ENCODE measurements at places on chromosomes 16 and 17.
A peak's percentile ranks its signal among the peaks of the same experiment; 100 is the strongest.

DNA sequence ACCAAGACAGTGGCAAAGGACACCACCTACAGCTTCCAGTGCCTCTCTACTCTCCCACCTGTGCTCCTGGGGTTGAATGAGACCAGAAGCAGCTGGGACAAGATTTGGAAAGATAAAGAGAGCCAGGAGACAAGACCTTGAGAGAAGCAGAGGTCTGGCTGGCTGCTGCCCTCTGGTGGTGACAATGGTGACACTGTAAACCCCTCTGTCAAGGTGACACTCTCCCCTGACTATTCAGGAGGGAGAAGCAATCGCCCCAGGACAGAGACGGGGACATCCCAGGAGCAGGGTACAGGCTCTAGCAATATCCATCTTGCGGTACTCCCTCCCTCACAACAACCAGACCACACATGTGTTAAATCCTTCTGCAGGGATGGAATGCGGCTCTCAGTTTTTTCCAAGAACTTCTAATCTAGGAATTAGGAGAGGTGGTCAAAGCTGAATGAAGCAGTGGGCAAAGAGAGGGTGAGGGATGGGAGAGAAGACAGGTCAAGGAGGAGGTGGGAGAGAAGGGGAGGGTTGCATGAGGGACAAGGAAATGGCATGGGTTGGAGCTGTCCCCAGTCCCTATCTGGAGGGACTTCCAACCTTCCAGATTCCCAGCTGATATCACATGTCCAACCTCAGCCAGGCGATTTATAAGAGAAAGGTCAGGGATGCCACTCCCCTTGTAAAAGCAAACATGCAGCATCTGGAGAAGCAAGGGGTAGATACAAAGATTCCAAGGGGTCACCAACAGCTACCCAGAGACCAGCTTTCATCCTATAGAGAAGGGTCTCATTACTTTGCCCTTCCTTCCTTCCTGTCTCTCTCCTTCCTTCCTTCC is 2.9 kb downstream of the PHOSPHO1 start:
- peak; percentile 66 for DNase-seq

- no peak for DNase-seq
These were observed 8.3 kb downstream of the PITPNM3 start for GRCh38 chr17:6548034-6548433.

- no peak for DNase-seq
These were observed 1.2 kb downstream of the THAP11 start for GRCh38 chr16:67843343-67843765.

GRCh38 chr16:69448470-69449193 is 24.2 kb downstream of the CYB5B start:
- no peak for DNase-seq

DNA sequence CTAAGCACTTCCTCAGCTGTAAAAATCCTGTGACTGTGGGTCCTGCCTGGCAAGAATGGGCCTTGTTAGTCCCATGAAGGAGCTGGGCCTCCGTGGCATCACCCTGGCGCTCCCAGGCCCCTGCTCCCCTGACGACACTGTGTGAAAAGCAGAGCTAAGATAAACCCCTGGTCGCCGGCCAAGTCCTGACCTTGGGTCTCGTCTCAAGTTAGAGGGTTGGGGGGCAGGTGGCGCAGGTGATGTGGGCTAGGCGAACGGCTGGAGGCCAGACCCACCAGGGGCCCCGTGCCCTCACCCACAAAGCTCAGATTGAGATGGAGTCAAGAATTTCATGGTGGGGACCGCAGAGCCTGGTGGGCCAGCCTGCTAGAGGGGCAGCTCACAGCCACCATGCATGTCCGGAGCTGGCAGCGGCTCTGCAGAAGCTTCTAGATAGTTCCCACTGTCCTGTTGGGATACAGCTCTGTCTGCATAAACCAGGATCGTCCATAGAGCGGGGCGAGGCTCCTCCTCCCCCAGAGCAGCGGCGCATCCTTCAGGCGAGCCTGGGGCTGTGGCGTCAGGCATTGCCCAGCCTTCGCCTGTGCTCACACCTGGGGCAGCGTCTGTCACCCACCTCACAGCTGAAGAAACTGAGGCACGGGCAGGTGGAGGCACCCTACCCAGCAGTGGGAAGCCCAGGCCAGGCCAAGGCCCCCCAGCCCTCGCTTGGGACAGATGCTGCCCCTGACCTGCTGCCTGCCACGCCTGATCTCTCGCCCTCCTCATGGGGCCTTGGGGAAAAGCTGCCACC is 12.0 kb downstream of the CYBC1 start:
- DNase-seq, result no peak

GRCh38 chr16:75565640-75566039 is 539 bp upstream of the GABARAPL2 start:
- no peak for DNase-seq

- DNase-seq, result no peak
These were observed 87.5 kb upstream of the DNAH17 start for GRCh38 chr17:78664476-78665386.

- DNase-seq, result no peak
These were observed 58.8 kb downstream of the CPPED1 start for GRCh38 chr16:12744860-12745259.

DNA sequence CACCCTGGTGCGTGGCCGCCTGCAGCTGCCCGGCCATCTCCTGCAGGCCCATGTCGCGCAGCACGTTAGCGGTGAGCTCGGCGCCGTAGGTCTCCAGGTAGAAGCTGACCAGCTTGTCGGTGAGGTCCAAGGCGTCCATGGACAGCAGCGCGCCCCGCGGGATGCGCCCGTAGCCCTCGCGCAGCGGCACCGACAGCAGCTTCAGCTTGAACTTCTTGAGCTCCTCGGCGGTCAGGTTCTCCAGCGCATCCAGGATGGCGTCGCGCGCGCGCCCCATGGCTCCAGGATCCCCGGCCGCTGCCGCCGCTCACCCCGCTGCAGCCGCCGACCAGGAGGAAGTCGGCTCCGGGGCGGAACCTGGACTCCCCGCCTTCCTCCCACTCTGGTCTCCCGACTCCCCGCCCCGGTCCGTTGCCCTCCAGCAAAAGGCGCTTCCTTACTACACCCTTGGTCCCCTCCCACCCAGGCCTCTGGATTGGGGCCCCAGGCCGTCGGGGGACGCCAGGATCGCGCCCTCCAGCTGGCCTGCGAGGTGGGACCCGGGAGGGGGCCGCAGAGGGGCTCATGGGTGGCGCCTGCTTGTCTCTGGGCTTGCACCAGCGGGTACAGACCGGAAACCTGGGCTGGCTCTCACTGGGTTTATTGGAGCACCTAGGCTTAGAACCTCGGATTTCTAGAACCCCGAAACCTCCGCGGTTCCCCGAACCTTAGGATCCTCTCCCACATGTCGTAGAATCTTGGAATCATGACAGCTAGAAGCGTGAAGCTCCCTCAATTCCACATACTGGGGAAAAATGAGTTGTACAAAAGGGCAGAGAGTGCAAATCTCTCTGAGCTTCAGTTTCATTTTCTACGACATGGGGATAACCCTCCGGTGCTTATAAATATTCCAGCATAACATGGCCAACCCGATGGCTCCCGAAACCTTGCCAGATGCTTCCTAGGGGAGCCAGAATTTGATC is at the start of gene PYCARD:
TSS of gene PYCARD (minus strand) at position 347 of the 962 bp plus-strand sequence. CDS start at position 277, 70 bp downstream.
- DNase-seq, result no peak

DNA sequence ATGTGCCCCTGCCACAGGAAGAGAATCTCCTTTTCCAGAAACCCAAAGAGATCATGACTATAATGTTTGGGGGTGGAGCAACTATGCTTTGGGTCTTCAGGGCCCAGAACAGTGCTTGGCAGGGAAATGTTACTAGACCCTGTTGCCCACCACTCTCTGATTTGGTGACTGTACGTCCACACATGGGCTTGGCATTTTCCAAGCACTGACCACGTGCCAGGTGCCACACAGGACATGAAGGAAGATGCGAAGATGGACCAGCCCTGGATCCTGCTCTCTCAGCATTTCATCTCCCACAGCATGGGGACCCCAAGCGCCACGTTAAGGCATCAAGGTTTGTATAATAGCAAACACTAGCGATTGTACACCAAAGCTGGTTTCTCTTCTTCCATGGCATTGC is 50.1 kb downstream of the GSG1L start:
- no peak for DNase-seq

DNA sequence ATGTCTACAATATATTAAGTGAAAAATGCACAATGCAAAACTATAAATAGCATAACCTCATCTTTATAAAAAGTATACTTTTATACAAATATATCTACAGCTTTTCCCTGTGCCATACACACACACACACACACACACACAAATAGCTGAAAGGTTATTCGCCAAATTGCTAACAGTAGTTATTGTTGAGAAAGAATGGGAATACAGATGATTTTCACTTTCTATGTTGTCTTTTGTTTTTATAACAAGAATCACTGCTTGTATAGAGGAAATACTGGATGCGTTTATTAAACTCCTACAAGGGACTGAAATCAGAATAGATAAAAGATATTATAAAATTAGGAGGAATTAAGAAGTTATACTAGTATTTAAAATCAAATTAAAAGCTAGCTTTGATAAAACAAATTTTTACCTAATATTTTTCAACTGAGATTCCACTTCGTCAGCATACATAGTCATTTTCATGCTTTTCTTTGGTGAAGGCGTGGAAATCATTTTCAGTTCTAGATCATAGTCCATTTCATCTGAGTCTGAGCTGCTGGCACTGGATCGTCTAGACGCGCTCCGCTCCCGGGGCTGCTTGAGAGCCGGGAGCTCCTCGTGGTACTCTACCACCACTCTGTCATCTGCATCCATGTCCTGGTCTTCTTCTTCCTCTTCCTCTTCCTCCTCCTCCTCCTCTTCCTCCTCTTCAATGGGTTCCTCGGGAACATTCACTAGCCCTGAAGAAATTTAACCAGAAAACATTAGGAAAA is 17.0 kb upstream of the ITGAE start:
- DNase-seq, result no peak

- DNase-seq, result no peak
These were observed 11.7 kb upstream of the IL17C start for GRCh38 chr16:88626646-88627045.

DNA sequence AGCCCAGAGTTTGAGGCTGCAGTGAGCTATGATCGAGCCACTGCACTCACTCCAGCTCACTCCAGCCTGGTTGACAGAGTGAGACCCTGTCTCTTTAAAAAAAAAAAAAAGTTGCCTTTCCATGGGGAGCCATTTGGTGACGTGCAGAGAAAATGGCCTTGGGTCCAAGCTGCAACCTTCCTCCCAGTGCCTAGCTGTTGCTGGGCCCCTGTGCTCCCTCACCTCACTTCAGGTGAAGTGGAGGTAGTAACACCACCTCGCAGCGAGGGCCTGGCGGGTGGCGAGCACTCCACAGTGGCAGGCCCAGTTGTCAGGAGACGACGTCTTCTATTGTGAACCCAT is 17.4 kb downstream of the SYT17 start:
- no peak for DNase-seq

GRCh38 chr16:84714028-84714427 is 14.2 kb downstream of the USP10 start:
- no peak for DNase-seq

DNA sequence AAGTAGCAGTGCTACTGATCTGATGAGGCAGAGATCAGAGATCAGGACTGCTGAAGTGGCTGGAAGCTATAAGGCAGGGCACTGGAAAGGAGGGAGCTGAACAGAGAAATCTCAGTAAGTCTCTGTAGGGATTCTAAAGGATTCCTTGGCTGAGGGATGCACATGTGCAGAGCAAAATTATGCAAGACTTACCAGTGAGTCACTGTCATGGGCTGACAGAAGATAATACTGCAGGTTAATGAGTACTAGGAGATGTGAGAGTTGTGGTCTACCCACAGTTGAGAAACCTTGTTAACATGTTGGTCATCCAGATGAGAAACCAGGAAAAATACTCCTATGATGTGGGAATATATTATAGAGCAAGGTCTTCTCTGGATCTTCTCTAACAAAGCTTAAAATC is 378.1 kb downstream of the HAPSTR1 start:
- DNase-seq, result no peak

GRCh38 chr16:59195242-59195641 is 461.1 kb upstream of the GOT2 start:
- DNase-seq, result no peak

GRCh38 chr17:53472586-53472985 is 350.1 kb upstream of the KIF2B start:
- no peak for DNase-seq

- DNase-seq, result no peak
These were observed 6.3 kb upstream of the SECTM1 start for GRCh38 chr17:82339634-82340580.

DNA sequence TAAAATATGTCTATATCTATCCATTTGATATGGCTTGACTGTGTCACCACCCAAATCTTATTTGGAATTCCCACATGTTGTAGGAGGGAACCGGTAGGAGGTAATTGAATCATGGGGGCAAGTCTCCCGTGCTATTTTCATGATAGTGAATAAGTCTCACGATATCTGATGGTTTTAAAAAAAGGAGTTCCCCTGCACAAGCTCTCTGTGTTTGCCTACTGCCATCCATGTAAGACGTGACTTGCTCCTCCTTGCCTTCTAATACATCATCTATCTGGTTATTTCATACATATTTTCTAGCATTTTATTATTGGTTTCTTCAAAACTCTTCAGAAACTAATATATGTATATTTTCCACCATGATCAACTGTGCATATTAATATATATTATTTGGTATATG is 57.3 kb upstream of the AMZ2 start:
- no peak for DNase-seq

DNA sequence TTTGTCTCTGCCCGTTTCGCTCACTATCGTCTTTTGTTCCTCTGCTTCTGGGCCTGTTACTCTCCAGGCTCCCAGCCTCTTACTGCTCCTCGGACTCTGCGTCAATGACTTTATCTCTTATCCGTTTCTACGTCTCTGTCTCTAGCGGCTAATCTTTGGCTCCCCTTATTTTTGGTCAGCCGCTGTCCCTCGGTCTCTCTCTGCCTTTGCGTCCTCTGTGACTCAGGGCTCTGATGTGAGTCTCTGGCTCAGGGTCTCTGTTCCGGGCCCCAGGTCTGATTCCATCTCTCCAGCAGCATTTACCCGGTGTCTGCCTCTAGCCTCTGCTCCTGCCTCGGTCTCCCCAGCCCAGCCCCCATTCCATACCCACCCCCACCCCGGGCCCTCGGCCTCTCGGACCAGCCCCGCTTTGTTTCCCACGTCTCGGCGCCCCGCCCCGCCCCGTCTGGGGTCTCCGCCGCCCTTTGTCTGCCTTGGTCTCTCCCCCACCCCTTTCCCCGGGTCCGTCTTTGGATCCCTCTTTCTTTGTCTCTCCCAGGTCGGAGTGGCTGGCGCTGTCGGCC is 547 bp upstream of the ZNF48 start:
- DNase-seq, result no peak

- DNase-seq, result peak; percentile 86
These were observed 8.5 kb downstream of the ITGA3 start for GRCh38 chr17:50064253-50065001.

DNA sequence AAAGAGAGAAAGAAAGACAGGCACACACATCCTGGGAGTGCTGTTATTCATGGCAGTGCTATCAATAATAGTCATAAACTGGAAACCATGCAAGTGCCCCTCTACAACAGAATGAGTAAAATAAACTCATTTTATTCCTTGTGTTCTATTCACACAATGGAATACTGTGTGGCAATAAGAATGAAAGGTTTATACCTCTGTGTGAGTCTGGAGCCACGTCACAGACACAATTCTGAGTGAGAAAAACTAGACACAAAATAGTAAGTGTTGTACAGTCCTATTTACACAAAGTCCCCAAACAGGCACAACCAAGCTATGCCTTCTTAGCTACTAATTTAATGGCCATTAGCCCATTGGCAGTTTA is 429.7 kb downstream of the SLC39A11 start:
- no peak for DNase-seq

GRCh38 chr17:17030515-17031211 is 11.6 kb upstream of the MPRIP start:
- DNase-seq, result no peak

GRCh38 chr17:43193251-43193650 is 18.4 kb upstream of the TMEM106A start:
- no peak for DNase-seq

- peak; percentile 70 for DNase-seq
These were observed 181.2 kb upstream of the AXIN2 start for GRCh38 chr17:65742403-65743307.
